CD4-positive, alpha-beta T cell treated with Interleukin-6 at 100 ng/mL for 8 hours (primary cell): ENCODE measurements at places on chromosomes 2 and 18.

DNA sequence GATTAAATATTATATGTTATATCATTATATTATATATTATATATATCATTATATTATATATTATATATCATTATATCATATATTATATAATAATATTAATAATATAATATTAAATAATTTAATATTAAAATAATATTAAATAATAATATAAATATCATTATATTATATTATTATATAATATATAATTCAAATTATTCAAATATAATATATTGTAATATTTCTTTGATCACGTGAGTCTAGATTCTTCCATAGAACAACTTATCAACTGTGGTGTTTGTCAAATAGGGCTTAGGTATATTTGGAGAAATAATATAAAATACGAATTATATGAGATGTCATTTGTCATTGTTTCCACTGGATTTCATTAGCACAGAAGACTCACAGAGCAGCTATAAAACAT, 77.3 kb downstream of the SPHKAP start:
- no peak for DNase-seq

DNA sequence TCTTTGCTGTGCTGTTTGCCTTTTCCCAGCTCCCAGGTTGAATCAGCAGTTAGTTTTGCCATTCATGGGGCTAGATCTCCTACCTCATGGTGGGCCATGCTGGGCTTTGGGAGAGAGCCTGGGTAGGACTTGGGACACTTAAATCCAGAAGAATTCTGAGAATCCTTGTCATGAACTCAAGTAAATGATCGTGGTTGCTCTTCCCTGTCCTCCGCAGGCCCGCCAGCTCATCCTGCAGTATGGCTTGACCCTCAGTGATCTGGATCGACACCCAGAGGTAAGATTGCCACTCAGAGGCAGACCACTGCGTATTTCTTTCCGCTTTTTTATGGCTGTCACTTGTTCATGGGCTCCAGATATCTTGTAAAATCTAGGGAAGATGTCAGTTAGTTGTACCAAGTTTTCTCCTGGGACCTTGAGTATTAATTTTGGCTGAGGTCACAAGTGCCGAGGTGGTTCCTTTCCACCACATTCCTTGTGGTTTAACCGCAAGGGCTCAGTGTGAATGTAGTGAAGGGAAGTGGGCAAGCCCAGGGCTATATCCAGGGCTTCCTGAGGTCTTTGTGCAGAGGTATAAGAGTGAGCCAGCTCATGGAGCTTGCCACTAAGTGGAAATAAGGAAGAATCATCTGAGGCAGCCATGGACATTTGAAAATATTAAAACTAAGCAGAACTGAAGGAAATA, 37.7 kb downstream of the RPIA start:
- no peak for DNase-seq

GRCh38 chr2:20797096-20797495, 25.8 kb downstream of the LDAH start:
- no peak for DNase-seq

DNA sequence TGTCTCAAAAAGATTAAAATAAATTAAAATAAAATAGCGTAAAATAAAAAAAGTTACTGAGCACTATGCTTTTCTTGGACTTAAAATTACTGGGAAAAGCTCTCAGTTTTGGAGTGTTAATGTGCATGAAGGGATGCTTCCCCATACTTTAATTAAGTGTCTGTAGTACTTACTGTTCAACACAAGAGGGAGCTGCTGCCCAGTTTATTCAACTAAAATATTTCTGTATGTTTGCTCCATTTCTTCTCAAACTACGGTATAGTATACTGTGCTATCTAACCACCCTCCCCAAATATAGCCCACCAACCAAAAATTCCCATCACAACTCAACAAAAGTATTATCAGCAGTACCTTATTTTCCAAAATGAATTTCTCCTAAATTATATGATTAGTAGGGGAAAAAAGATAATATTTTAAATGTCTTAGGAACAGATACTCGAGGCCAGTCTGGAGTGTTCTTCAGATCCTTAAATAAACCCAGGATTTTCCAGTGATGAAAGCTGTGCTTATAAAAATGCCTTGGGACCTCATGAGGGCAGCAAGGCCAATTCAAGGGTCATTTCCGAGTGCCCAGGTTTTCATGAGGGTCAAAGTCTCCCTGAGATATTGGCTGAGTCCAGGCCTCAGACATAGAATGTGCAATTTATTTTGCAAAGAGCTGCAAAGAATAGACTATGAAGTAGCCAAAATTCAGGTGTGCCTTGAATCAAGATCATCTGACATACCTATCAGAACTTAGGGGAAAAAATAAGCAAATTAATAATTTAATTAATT, 64.1 kb downstream of the CHRNA1 start:
- peak; percentile 62 for DNase-seq

DNA sequence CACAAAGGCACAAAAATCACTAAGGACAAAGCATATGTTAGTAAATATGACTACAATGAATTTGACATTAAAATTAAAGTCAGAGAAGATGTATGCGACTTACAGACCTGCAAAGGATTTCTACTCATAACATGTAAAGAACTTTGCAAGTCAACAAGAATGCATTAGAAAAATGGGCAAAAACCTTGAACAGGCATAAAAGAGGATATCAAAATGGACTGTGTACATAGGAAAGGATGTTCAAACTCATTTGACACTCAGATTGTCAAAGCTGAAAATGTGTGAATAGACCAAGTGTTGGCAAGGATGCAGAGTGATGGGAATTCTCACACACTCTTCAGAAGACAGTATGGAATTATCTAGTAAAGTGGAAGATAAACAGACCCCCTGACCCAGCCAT, 94.9 kb downstream of the MYOM1 start:
- no peak for DNase-seq

DNA sequence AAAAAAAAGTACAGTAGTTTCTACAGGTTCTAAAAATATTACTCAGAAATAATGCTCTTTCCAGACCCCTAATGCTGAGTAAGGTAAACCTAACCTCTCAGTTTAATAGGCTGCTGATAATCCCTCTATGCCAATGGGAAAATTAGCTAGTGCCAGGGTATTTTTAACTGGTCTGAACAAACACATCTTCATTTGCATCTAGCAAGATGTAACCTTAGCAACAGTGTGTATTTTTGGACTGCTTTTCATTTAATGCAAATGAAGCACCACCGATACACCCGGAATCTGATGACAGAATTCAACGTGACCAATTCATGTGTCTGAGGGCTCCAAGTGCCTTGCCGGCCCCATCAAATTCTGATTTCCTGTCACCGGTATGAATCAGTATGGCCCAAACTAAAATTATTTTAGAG, 47.4 kb upstream of the CYRIA start:
- no peak for DNase-seq

GRCh38 chr2:55099878-55100820, 49.9 kb upstream of the RTN4 start:
- DNase-seq = no peak

DNA sequence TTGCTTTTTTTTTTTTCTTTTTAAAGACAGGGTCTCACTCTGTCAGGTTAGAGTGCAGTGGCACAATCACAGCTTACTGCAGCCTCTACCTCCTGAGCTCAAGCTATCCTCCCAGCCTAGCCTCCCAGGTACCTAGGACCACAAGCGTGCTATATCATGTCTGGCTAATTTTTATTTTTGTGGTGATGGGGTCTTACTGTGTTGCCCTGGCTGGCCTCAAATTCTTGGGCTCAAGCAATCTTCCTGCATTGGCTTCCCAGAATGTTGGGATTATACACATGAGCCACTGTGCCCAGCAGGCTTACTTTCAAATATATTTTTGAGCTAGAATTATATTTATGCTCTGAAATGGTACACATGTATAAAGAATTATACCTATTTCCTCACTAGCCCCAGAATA, 53.4 kb upstream of the GAREM2 start:
- DNase-seq = no peak

GRCh38 chr2:131056204-131056931, 36.9 kb downstream of the FAM168B start:
- no peak for DNase-seq

DNA sequence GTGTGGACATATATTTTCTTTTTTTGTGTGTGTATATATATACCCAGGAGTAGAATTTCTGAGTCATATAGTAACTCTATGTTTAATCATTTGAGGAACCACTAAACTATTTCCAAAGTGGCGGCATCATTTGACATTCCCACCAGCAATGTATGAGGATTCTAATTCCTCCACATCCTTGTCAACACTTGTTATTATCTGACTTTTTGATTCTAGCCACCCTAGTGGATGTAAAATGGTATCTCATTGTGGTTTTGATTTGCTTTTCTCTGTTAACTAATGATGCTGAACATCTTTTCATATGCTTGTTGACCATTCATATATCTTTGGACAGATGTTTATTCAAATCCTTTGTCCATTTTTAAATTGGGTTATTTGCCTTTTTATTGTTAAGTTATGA, 120.3 kb downstream of the TGFA start:
- DNase-seq = no peak

GRCh38 chr2:188978291-188979081, 4.3 kb downstream of the COL3A1 start:
- DNase-seq = no peak

- DNase-seq = no peak
Observed at GRCh38 chr2:7133521-7133920, 216.3 kb downstream of the RNF144A start.

- DNase-seq = no peak
Observed at GRCh38 chr2:36965206-36965605, 1.1 kb downstream of the STRN start.

- peak; percentile 69 for DNase-seq
Observed at GRCh38 chr18:47150029-47150823, at the start of gene HDHD2. HDHD2 (minus strand) TSS chr18:47150500; CDS start chr18:47136439, 14,061 bp downstream.

DNA sequence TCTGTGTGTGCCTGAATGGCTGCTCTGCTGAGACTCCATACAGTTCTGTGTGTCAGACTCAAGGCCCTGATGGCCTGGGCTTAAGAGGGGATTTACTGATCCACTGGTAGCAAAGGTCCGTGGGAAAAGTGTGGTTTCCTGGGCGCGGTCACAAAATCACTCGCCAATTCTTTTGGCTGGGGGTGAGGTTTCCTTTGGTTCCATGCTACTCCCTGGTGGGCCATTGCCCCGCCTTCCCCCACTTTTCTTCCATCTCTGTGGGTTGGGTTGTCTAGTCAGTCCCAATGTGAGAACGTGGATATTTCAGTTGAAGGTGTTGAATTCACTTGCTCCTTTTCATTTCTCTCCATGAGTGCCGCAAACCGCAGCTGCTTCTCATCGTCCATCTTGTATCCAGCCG, 162.7 kb upstream of the NRXN1 start:
- no peak for DNase-seq

- no peak for DNase-seq
Observed at GRCh38 chr18:40565805-40566509, 1389.1 kb upstream of the PIK3C3 start.

DNA sequence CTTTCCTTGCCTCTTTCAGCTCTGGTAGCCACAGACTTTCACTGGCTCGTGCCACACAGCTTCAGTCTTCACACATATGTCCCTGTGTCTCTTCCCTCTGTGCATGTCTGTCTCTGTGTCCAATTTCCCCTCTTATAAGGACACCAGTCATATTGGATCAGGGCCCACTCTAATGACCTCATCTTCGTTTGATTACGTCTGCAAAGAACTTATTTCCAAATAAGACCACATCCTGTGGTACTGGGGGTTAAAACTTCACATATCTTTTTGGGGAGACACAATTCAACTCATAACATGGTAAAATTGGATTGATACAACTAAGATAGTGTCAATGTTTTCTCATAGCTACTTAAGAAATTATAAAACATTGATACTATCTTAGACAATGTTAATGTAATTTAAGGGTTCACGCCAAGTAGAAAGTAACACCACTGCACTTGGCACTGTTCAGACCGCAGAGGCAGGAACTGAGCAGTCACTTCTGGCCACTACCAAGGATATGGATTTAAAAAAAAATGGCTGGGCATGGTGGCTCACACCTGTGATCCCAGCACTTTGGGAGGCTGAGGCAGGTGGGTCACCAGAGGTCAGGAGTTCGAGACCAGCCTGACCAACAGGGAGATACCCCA, 119.6 kb upstream of the EPAS1 start:
- no peak for DNase-seq

- no peak for DNase-seq
Observed at GRCh38 chr2:165573534-165574461, 104.3 kb downstream of the CSRNP3 start.

DNA sequence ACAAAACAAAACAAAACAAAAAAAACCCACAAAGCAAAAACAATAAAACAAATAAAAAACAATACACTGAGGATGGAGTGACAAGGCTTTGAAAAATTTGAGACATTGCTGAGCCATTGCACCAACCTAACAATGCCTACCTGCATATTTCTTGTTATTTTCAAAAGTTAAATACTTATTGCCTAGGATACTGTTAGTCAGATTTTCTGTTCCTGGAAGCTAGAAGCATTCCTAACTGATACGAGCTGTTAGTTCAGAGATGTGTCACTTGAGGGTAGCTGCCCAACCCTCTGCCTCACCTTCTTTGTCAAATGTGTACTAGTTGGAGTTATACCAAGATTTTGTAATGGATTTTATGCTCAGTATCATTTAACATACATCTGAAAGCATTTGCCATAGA, 187.2 kb downstream of the TXNL1 start:
- DNase-seq = no peak

GRCh38 chr2:48129293-48129950, 223.1 kb upstream of the FBXO11 start:
- DNase-seq = no peak

DNA sequence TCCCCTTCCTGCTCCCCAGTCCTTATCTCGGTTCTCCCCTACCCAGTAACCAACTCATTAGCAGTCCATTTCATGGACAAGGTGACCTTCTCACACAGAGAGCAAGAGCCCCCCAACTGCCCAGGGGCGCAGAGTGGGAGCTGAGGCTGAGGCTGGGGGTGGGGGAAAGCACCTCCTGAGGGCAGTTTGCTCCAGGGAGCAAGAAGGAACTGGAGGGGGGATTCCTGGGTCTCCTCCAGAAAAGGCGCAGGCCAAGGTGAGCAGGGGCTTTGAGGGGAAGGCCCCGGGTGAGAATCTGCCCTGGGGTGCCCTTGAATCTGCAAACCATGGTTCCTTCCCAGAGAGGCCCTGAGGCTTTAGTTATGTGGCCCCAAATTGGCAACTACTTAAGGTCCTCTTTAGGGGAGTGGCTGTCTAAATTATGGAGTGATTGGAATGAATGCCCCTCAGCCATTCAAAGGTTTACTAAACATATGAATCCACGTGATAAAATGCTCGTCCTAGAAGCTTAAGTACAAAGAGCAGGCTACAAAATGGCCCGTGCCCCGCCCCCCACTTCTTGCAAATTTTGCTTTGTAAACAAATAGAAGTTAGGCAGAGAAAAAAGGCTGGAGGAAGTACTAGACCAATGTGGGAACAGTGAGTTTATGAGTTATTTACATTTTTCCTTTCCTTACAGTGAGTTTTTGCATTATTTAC, 123.5 kb upstream of the HS6ST1 start:
- no peak for DNase-seq

- no peak for DNase-seq
Observed at GRCh38 chr2:10932345-10933151, 20.8 kb downstream of the KCNF1 start.

DNA sequence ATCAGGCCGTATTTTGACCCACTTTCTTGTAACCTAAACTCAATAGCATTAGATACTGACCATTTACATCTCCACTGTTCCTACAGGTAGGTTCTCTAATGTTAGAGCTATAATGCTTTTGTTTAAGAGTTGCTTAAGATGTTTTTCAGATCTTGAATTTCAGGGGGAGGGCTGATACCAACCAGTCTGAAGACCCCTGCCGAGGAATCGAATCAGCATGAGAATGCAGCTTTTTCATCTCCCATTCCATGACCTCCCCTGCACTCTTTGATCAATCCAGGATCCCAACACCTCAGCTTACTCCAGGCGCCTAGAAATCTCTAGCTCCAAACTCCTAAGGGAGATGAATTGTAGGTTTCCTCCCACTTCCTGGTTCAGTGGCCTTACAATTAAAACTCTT, 120.5 kb upstream of the MC4R start:
- DNase-seq = no peak

GRCh38 chr2:237393523-237393922, 20.4 kb downstream of the COL6A3 start:
- DNase-seq = no peak
